ENCODE measurements at places on chromosomes 13 and 19.

GRCh38 chr13:34189946-34190345, 372.0 kb downstream of the RFC3 start:
- no peak for DNase-seq

DNA sequence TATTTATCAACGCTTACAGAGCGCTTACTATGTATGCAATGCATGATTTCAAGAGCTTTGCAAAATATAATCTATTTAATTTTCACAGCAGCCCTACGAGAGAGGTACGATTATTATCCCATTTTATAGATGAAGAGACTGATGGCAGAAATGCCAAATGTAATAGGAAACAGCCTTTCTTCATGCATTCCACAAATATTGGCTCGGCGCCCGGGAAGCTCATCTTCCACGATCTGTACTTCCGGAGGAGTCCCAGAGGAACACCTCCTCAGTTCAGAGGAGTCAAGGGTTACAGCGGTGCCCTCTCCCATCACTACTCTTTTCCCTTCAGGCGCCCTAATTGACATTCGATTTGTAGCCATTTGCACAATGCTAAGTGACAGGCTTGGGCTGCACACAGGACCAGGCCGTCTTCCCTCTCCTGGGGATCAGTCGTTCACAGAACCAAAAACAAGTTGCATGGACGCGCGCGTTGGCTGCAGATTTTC, 1.1 kb upstream of the ARHGAP35 start:
- DNase-seq: no peak

GRCh38 chr19:4030552-4030951, 23.0 kb downstream of the PIAS4 start:
- DNase-seq: no peak

GRCh38 chr19:3403489-3404323, 37.3 kb downstream of the NFIC start:
- no peak for DNase-seq

- DNase-seq: no peak
Observed at GRCh38 chr19:18893587-18894253, 2.2 kb downstream of the CERS1 start.

DNA sequence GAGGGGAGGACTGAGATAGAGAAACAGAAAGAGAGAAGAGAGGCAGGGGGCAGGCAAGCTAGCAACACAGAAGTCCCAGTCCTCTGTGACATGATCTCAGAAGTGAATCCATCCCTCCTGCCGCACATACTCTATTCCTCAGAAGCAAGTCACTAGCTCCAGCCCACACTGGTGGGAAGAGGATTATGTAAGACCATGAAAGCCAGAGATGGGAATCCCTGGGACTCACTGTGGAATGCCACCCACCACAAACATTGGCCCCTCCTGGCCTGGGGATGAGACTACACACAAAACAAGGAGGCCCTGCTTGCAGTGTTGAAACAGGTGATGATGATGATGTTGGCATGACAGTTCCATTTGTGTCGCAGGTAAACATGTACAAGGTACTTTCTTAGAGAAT, 419.9 kb downstream of the IRS2 start:
- DNase-seq: no peak

DNA sequence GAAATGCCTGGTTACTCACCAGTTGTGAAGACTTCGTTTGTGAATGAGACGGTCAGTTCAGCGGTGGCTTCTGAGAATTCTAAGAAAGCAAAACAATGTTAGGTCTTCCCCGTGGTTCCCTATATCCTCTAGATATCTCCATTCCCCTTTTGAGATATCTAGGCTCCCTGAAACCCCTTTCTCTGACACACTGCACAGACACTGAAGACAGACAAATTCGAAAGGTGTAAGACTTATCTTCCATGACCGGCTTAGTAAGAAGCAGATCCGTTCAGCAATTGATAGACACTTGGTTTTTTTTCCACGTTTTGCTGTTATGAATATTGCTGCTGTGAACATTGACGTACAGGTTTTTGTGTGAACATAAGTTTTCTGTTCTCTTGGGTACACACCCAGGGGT, 19.4 kb downstream of the GP6 start:
- no peak for DNase-seq

DNA sequence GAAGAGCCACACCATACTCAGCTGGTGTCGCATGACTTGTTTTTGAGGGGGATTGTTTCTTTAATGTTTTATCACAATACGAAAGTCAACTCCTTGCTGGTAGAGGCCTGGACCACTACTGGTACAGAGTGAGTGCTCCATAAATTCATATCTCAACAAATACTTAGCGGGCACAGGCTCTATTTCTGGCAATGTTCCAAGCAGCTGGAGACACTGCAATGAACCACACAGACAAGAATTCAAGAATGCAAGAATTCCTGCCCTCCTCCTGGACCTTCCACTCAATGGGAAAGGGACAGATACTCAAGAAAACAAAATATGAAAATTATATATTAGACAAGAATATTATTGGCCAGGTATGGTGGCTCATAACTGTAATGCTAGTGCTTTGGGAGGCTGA, 5.1 kb upstream of the FXYD5 start:
- no peak for DNase-seq

DNA sequence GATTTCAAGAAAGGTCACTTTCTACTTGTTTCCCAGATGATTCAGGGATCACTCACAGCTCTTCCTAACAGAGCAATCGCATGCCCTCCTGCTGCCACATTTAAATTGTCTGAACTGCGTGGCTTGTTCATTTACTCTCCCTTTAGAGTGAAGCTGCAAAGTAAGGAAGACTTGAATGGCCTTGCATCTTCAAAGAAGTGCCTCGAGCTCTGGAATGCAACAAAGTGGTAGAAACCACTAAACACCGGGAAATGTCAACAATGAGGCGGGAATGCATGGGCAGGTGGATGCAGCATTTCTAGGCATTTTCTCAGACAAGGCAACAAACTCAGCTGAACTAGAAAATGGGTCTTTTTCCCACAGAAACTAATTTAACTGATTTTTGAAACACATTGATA, 10.3 kb upstream of the DACH1 start:
- DNase-seq: no peak

DNA sequence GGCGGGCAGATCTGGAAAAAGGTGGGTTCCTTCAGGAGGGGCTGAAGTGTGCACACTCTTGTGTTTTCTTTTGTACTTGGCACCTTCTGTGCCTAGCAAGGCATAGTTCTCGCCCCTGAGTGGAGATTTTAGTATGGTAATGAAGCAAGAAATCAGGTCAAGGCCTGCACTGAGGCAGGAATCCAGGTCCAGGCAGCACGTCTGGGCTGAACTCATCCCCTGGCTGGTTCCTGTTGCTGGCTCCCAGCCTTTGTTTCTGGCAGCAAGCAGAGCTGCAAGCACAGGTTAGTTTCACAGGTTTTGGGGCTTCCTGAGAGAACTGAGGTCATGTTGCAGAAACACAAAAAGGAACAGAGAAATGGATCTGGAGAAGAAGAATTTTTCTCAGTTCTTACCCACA, 21.2 kb downstream of the SIGLEC7 start:
- no peak for DNase-seq

GRCh38 chr13:68608147-68608546, 1378.0 kb upstream of the PCDH9 start:
- no peak for DNase-seq

- DNase-seq: no peak
Observed at GRCh38 chr19:16113727-16114126, 2.0 kb downstream of the RAB8A start.

GRCh38 chr13:25280396-25280795, 6.9 kb downstream of the MTMR6 start:
- DNase-seq: no peak

DNA sequence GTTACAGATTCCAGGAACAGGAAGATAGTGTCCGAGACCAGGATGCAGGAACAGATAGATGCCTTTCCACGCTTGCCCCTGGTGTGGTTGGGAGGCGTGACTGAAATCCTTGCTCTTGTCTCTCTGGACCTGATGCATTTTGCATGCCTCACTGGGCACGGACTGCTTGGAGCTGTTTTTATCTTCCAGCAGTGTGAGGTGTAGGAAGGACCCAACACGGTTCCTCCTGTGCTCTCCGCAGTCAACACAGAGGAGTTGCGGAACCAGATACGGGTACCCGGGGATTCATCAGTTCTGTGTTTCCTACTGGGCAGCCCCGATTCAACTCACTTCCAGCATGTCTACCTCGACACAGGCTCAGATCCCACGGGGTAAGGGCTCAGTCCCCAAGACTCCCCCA, 6.5 kb downstream of the DOT1L start:
- no peak for DNase-seq

DNA sequence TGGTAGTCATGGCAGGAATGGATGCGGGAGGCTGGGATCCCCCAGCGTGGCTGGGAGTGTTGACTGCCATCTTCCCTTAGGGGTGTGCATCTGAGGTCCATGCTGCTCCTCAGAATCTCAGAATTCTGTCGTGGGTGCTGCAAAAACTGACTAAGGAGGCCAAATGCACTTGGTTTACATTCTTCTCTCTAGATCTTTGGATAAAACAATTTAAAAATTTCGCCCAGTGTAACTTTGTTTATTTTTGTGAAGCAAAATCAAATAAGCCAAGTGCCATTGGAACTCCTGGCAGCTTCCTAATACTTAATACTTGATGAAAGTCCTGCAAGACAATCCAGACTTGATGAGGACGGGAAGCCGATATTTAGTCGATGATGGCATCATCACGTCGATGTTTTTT, 27.8 kb upstream of the TM9SF2 start:
- DNase-seq: no peak

DNA sequence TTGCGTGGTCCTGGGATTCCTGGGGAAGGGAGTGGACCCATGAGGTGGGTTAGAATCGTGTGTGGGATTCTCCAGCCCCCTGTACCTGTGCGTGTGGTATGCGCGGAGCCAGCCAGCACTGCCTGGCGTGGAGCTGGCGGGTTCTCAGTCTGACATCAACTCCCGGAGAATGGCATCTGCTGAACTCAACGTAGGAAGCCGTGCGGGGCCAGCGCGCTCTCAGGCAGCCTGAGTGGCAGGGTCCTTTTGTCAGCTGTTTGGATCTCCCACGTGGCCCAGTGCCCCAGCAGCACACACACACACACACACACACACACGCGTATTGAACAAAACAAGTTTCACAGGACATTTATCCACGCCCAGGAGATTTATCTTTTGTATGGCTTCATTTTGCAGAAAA, 28.1 kb downstream of the ATP4B start:
- no peak for DNase-seq

DNA sequence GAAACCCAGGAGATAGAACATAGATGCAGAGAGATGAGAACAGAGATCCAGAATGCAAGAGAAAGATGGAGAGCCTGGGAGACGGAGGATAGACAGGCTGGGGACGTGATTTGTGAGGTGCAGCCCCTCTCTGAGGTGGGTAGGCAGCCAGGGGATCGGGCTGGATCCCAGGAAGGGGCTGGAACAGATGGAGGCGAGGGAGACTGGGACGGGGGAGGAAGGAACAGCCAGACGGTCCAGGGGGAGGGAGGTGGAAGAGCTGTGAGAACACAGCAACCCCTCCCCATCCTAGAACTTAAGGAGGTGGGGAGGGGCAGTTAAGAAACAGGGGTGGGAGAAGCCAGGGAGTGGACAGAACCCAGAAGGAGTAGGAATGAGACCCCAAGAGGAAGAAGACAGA, 3.1 kb downstream of the SLC17A7 start:
- no peak for DNase-seq

DNA sequence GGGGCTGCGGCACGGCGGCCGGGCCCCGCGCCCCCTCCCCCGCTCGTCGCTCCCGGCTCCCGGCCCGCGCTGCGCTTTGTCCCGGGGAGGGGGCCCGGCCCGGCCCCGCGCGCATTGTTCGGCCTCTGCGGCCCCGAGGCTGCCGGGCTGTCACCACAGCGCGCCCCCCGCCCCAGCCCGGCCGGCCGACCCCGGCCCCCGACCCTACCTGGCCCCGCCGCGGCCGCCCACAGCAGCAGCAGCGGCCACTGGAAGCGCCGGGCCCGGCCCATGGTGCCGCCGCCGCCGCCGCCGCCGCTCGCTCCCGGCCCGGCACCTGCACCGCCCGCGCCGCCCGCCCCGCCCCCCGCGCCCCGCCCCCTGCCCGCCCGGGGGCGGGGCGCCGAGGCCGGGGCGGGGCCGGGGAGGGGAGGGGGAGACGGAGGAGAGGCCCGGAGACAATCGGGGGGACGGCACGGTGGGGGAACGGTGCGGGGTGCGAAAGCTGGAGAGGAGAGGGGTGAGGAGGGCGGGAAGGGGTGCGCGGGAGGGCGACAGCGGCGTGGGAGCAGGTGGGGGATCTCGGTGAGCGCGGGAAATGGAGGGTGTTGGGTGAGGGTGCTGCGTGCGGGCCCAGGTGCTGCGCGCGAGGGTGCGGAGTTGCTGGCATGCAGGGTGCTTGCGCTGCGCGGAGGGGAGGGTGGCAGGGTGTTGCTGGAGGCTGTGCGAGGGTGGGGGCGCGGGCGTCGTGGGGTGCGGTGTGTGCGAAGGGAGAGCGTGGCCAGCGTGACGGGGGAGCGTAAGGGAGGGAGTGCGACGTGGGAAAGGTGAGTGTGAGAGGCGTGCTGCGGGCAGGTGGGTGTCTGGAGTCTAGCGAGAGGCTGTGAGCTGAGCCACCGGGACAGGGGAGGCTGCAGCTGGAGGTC, at the start of gene CADM4:
Gene CADM4 (minus strand): TSS at position 332 of the 905 bp plus-strand sequence. CDS start 60 bp downstream, at position 272.
- peak; percentile 73 for DNase-seq

DNA sequence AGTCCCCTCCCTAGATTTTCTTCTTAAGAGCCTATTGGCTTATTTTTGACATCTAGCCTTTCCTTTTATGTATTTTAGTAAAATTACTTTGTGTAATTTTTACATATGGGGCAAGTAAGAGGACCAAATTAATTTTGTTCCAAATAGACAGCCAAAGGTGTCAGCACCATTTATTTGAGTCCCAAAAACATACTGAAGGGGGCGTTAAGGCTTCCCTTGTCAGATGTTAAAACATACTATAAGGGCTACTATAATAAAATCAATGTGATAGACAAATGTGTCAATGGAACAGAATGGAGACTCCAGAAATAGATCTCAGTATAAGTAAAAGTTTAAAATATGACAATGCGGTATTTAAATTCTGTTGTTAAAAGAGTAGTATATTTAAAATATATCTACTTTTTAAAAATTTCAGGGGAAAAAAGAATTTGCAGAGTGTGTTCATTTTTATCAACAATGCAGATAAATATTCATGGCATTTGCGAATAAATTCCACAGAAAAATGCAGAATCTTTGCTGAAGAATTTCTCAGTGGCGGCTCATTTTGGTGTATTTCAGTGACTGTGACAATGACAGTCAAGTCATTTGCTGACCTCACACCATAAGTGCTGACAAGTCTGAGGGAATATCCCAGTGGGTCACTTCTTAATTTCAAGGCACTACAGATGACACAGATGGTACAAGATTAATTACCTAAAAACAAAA, 133.7 kb downstream of the MTUS2 start:
- DNase-seq: no peak

GRCh38 chr19:14112809-14113385, 4.7 kb downstream of the PRKACA start:
- no peak for DNase-seq

- no peak for DNase-seq
Observed at GRCh38 chr19:5424192-5424973, 30.8 kb upstream of the ZNRF4 start.

DNA sequence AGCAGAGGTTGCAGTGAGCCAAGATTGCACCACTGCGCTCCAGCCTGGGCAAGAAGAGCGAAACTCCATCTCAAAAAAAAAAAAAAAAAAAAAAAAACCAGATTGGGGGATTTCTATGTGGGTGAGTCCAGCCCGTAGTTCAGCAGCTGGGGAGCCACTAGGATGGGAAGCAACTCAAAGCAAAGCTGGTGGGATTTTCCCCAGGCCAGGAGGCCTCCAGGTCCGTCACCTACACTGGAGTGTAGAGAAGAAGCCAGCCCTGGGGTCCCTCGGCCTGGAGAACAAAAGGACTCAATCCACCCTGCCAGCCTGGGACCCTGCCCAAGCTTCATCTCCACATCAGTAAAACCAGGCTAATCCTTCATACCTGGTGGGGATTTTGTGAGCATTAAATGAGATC, 121.3 kb upstream of the CACNA1A start:
- DNase-seq: no peak

- DNase-seq: peak; percentile 42
Observed at GRCh38 chr13:99367663-99368448, 60.7 kb upstream of the GPR183 start.

All from activated CD8-positive, alpha-beta memory T cell treated with anti-CD3 and anti-CD28 coated beads, Interleukin-2, amount 50 U/mL, for 48 hours (primary cell).